ENCODE measurements at places on chromosomes 11 and 22.

- DNase-seq = no peak
Observed at GRCh38 chr11:13221722-13222121, 55.9 kb upstream of the BMAL1 start.

- peak; percentile 28 for DNase-seq
Observed at GRCh38 chr22:37314315-37315074, 32.2 kb downstream of the CYTH4 start.

DNA sequence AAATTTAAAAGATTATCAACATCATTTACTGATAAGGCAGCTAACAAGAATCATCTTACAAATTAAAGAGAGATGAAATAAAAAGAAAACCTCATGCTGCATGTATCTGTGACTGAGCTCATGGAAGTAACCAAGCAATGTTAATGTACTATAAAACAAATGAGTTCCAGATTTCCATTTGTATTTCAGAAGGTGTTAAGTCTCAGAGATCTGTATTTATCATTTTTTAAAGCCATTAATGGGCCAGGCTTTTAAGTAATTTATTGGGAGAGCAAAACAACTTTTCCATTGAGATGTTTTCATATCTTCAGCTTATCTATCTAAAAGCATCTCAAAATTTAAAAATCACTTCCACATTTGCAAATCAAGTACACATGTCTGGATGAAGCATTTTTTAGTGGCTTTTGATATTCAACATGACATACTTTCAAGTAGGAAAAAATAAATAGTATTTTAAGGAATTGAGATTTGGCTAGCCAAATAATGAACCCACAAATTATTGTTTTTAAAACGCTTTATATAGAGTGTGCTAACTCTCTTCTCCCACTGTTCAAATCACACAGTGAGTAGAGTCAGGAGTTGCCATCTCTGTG lies 17.9 kb upstream of the BBOX1 start:
- no peak for DNase-seq

GRCh38 chr11:33718440-33718839 lies 17.8 kb downstream of the CD59 start:
- no peak for DNase-seq

- DNase-seq = no peak
Observed at GRCh38 chr22:45680932-45681700, 9.5 kb downstream of the ATXN10 start.
